Panc1 (cell line): ENCODE measurements at places on chromosomes 12 and 14.

DNA sequence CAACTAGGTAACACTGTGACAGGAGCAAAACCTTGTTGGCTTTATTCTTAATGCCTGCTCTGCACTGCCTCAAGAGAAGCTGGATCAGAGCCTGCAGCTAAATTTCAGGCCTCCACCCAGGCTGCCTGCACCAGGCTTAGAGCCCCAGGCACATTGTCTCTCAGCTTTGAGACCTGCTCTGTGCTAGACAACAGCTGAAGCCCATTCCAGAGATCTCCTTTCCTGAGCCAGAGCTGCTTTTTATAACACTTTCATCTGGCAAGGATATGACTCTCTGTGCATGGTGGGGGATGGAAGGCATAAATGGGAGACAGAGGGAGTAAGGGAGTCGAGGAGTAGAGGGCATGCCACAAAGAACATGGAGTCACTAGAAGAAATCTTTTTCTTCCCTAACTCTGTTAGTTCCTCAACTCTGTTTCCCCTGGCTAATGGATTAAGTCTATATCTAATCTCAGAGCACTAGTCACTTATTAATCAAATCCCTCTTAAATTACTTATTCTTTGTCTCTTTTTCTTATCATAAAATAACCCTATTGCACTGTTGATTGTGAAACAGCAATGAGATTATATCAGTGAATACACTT, 27.1 kb upstream of the LUM start:
- DNase-seq, result no peak

- no peak for DNase-seq
Measured at GRCh38 chr12:12819752-12820311, 6.7 kb downstream of the DDX47 start.

DNA sequence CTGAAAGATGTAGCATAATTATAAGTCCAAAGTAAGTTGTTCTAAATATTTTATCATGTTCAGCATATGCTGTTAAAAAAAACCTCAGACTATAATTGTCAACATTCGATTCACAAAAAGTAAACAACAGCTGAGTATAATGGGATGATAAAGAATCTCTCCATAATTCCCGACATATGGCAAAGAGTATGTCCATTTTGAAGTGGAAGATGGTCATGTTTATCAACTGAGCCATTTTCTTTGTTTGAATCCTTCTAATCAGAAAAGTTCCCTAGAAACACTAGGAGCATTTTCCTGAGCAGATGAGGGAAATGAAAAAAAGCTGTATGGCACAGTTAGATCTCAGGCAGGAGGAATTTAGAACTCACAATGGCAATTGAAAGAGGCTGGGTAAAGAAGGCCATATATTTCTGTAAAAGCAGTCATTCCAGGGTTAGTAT, 192.1 kb upstream of the AMIGO2 start:
- no peak for DNase-seq

DNA sequence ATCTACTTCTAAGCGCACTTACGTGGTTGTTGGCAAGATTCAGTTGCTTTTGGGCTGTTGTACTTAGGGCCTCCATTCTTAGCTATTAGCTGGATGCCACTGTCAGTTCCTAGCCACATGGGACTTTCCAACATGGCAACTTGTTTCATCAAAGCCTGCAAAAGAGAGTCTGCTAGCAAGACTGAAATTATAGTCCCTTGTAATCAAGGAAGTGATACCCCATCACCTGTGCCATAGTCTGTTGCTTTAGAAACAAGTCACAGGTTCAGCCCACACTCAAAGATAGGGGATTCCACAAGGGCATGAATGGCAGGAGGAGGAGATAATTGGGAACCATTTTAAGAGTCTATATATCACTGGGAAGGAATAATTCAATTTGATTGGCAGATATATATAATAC, 27.1 kb upstream of the SLC17A8 start:
- DNase-seq, result no peak

GRCh38 chr12:61993734-61994345, 266.4 kb upstream of the USP15 start:
- peak; percentile 13 for DNase-seq

DNA sequence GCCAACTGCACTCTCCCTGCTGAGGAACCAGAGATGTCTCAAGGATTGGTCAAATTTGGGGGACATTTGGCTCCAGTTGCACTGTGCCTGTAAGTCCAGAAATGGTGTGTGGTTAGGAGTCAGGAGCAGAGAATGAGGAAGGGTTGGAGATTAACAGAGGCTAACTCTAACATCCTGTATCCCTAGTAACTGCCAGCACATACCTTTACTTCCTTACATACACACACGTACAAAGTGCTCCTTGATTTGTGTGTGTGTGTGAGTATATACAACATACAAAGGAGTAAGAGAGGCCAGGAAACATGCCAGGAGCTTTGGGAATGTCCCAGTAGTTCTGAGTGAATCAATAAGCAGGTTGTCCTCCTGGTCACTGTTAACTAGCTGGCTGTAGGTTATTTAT, 39.8 kb upstream of the NRXN3 start:
- DNase-seq, result no peak

DNA sequence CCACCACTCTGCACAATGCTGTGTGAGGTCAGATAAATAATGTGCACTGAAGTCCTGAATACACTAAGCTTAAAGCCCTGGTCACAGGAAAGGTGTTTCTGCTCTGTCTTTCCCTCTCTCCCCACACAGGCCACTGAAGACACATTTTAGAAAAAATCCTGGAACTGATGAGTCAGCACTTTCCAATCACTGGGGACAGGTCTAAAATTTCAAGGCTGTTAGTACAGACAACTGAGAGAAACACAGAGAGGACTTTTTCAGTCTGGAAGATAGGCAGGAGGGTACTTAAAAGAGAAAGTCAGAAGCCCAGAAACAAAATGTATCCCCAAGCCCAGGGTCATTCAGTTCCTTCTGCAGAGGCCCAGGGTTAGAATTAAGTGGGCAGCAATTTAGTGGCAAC, 333.9 kb upstream of the CCDC196 start:
- no peak for DNase-seq

GRCh38 chr12:130818635-130819576, 20.1 kb downstream of the STX2 start:
- no peak for DNase-seq

DNA sequence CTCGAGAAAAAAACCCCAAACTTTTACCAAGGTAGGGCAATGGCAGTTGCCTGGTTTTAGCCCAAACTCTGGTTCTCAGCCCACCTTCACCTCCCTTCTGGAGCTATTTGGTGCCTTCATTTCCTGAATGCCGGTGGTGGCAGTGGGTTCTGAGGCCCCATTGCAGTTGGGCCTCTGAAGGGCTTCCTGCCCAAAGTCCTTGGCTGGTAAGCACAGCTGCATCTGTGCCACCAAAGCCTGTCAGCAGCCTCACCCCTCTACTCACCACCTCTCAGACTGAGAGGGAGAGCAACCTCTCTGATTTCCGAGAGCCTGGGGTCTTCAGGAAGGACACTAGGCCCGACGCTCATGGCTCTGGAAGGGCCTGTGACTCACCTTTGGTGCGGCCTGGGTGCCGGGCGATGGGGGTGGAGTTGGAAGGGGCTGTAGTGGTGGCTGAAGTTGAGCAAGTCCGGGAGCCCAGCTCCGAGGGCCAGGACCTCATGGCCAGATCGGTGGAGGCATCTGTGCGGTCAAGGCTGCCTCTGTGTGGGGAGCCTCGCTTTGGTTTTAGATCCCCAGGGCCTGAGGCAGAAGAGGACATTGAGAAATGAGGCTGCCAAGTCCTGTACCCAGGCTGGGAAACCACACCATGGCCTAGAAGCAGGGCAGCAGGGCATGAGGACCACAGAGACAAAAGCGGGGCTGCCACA, 38.6 kb upstream of the GPR68 start:
- no peak for DNase-seq

DNA sequence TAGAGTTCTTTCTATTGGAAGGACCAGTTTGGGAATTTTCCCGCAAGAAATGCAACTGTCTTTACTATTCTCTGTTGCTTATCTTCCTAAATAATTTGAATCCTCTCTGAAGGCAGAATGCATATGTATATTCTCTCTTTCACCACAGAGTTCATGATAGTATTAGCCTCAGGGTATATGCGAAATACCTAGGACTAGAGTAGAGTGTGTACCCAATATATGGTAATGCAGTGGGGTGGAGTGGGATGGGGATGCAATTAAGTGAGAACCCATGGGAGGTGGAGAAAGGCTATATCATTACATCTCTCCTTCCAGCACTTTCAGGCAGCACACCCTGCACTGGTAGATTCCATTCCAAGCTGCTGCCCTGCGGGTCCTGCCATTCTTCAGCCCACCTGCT, 207.3 kb downstream of the ANO2 start:
- no peak for DNase-seq

GRCh38 chr14:78588906-78589305, 418.7 kb downstream of the NRXN3 start:
- no peak for DNase-seq

- no peak for DNase-seq
Measured at GRCh38 chr14:77659831-77660230, 43.4 kb upstream of the SPTLC2 start.

- no peak for DNase-seq
Measured at GRCh38 chr12:11981121-11981733, 89.5 kb upstream of the BCL2L14 start.

- DNase-seq, result no peak
Measured at GRCh38 chr14:21302013-21302835, 22.3 kb downstream of the RPGRIP1 start.

DNA sequence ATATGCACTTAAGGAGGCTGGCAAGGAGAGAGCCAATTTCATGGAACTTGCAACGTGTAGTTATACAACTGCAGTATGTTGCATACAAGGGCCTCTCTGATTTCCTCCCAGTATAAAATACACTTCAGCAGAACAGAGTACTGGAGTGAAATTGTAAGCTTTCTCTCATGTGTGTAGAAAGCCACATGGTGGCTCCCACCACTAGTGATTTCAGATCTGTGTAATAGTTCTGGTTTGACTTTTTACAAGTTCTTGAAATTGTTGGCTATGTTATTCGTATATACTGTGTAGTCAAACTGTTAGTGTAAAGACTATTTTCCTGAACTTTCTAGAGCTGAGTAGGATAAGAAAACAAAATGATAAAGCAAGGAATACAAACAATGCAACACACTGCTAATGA, 16.4 kb upstream of the LMO3 start:
- no peak for DNase-seq

DNA sequence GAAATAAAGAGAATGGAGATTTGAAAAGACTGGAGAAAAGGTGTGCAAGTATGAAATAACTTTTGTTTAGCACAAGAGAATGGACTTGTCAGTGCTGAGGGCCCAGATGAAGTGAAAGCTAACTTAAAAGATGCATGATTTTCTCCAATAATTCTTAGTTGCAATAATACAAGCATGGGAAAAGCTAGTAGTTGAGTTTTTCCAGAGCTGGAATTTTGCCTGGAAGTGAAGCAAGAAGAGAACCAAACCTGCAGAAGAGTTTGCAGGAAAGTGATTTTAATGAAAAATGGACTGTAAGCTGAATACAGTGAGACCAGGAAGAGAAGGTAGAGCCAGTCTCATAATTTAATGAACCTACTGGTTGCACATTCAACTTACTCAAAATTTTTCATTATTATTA, 69.3 kb upstream of the FSCB start:
- DNase-seq, result no peak

- no peak for DNase-seq
Measured at GRCh38 chr14:105204206-105204930, 23.3 kb upstream of the NUDT14 start.

DNA sequence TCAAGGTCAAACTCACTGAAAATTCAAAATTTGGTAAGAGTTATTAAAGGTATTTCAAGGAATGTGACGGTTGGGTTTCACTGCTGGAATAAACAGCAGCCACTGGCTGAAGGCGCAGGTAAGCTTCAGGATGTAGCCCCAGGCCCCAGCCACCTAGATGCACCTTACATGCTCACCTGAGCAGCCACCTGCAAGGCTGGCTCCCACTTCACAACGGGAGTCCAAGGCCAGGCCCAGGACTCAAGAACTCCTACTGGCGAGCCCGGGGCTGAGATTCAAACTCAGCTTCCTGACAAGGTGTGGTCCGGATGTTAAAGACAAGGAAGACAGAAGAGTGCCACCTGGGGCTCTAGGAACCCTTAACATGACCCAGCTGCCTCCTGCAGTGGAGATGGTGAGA, 78.4 kb downstream of the ITPK1 start:
- DNase-seq, result no peak

GRCh38 chr12:78331753-78332152, 501.1 kb downstream of the NAV3 start:
- no peak for DNase-seq
